ENCODE measurements at places on chromosomes 1 and 21. TPM values are rescaled to one million over a fixed set of nuclear protein-coding genes. Genes with fewer than 3 reads are reported as not detected.

DNA sequence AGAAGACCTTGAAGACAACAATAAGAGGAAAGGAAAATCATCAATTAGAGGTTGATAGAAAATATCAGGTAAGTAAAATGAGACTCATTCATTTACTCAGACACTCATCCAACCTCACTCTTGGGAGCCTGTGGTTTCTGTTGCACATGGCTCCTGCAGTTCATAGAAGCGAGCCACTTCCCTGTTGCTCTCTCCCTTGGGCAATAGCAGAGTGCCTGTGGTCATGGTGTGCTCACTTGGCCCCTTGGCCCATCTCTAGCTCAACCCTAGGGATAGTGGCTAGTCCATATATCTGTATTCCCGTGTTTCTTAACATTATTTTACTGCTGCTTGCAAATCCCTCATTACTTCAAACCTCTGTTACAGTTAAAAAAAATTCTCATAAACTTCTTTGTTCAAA is 368.6 kb downstream of the PTPRC start:
- no peak for DNase-seq

GRCh38 chr1:235649368-235650163 is at the start of gene GNG4:
GNG4 (minus strand) TSS chr1:235649784; CDS start chr1:235583838, 65,946 bp downstream.
- DNase-seq: no peak

- DNase-seq: no peak
These were observed 8.9 kb downstream of the CR2 start for GRCh38 chr1:207463021-207463420.

- DNase-seq: no peak
These were observed 20.9 kb downstream of the DPH5 start for GRCh38 chr1:101004670-101005069.

DNA sequence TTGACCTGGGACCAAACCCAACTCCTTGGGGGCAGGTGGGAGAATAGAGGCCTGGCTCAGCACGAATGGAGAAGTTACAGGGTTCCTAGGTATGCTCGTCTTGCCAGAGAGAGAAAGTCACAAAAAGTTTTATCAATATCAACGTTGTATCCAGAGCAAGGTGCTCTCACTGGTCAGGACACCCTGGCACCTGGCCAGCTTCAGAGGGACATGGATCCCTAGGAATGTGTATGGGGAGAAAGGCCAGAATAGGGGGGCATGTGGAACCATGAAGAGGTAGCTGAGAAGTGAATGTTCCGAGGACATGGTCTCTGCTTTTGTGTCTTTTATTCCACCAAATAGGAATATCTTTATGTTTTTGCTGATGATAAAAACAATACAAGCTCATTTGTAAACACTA is 9.4 kb upstream of the POU3F1 start:
- no peak for DNase-seq

- DNase-seq: no peak
These were observed 31.3 kb downstream of the CCN1 start for GRCh38 chr1:85611856-85612255.

GRCh38 chr21:38250991-38251418 is 5.8 kb upstream of the KCNJ15 start:
- no peak for DNase-seq

DNA sequence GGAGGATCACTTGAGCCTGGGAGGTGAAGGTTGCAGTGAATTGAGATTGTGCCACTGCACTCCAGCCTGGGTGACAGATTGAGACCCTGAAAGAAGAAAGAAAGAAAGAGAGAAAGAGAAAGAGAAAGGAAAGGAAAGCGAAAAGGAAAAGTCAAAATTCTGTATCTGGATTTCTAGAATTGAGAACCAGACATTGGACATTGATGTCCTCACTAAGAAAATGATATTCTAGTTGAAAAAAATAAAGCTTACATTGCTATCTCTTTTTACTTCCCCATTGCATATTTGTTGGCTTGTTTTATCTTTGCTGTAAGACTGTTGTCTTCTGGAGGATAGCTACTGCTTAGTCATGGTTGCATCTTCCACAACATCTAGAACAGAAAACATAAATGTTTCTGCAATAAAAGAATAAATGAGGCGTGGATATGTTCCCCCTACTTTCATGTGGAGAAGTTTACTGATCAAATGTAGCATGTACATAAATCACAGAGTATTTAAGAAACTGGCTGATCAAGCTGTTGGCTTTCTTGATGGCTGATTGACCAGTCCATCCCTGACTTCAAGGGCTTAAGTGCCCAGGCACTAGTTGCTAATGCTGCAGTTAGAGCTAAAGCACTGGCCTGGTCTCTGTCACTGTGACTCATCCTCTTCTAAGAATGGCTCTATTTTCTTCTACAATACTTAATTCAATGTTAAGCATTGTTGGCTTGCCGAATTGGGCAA is 17.7 kb downstream of the CD53 start:
- DNase-seq: no peak

DNA sequence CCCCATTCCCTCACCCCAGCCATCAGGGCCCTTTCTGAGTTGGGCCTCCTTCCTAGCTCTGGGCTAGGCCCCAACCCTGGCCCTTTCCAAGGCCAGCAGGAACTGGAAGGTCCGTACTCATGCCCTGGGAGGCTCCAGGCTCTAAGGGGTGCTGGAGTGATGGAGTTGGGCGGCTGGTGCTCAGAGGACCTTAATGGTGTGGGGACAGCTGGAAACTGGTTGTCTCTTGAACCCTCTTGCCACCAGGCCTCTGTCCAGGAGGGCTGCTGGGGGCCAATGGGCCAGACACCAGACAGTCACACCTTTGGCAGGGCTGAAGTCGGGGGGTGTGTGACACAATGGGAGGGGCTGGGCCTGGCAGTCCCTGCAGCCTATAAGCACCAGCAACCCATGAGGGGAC is 9.2 kb upstream of the PADI1 start:
- no peak for DNase-seq

- DNase-seq: no peak
These were observed 216.3 kb downstream of the SIPA1L2 start for GRCh38 chr1:232413674-232414073.

GRCh38 chr21:17257784-17258183 is 255.1 kb upstream of the CXADR start:
- no peak for DNase-seq

- no peak for DNase-seq
These were observed 66.0 kb downstream of the ZNF281 start for GRCh38 chr1:200343874-200344273.

DNA sequence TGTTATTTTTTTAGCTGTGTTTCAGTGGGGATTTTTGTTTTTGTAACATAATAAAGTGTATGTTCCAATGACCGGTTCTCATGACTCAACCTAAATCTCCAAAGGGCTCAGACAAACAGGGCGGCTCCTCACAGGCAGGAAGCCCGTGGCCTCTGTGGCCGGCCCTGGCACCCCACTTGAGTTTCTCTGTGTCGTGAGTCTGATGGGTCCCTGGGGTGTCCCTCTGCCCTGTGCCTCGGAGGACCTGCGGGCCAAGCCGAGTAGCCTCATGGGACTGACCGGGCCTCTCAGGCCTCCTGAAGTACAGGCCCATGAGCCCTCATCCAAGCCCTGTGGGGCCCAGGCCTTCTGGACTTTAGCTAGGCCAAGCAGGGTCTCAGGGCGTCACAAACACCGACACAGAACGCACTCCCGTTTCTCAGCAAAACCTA is 16.1 kb upstream of the CCDC27 start:
- DNase-seq: no peak

- DNase-seq: no peak
These were observed 1260.7 kb upstream of the PRMT6 start for GRCh38 chr1:105795741-105796140.

DNA sequence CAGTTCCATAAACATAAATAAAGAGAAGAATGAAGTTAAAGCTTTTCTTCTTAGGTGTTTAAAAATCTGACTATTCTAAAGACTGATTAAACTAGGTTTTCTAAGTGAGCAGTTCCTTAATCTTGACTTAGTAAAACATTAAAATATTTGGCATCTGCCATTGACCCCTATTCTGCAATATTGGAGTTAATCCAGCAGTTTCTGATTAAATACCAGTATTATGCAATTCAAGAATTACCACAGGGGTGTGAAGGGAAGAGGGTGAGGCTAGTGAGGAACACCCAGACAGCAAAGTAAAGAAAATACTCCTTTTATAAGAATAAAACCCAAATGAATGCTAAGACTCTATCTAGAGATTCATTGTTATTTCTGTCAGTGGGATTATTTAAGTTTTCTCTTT is 40.9 kb downstream of the CLIC4 start:
- DNase-seq: no peak

DNA sequence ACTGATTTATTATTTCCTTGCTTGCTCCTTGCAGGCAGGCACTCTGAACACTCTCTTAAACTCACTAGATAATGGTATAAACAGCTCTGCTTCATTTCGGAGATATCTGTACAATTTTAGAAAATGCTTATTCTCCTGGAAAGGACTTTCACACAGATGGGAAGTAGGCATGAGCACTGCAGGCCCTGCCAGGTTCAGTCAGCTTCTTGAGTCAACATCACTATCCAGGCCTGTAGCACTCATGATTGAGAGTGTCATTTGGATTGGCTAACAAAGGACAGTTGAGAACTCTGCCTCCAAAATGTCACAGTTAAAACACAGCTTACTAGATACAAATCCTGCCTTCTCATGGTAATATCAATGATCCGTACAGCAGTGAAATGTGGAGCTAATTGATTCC is 181.9 kb downstream of the CYYR1 start:
- no peak for DNase-seq

OR2L13 gene
- not detected for total RNA-seq

TMEM125 gene
- total RNA-seq: 19.7 TPM

ST6GALNAC5 gene
- 1.6 TPM for total RNA-seq

SELE gene
- 0.16 TPM for total RNA-seq

BCL2L15 gene
- total RNA-seq: 88.8 TPM

MEX3A gene
- total RNA-seq: 0.60 TPM
